ENCODE measurements at places on chromosomes 2 and 18.

- DNase-seq, result no peak
These were observed 1.2 kb upstream of the CYP20A1 start for GRCh38 chr2:203237346-203238238.

- no peak for DNase-seq
These were observed 86.9 kb upstream of the MAPK4 start for GRCh38 chr18:50472941-50473340.

DNA sequence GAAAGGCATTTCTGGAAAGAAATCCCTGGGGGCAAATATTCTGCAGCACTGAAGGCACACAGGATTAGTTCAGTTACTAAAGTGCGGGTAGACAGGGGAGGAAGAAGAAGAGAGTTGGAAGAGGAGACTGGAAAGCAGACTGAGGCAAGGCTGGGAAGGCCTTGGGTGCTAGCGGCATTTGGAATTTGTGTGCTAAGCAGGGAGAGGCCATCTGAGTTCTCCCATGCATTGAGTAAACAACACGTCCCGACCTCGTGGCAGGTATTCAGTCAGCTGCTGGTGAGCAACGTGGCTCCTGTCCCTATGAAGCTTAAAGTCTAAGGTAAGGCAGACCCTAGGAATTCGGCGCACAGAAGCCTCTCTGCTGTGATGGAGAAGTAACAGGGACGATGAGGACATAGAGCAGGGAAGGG, 30.7 kb downstream of the ATP8B1 start:
- DNase-seq, result no peak

DNA sequence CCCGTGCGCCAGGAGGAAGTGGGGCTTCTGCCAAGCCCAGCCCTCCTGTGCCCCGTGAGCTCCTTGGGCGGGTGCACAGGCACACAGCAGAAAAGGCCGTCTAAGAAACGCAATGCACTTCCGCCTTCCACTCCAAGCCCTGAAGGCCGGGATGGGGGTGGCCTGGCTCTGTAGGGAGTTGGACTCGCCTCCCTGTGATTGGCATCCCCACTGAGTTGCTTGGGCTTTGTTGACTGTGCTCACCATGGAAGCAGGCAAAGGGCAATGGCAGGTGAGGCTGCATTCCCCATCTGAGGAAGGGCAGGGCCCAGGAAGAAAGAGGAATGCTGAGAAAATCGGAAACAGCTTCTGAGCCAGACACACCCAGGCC, 66.8 kb downstream of the CRACDL start:
- no peak for DNase-seq

DNA sequence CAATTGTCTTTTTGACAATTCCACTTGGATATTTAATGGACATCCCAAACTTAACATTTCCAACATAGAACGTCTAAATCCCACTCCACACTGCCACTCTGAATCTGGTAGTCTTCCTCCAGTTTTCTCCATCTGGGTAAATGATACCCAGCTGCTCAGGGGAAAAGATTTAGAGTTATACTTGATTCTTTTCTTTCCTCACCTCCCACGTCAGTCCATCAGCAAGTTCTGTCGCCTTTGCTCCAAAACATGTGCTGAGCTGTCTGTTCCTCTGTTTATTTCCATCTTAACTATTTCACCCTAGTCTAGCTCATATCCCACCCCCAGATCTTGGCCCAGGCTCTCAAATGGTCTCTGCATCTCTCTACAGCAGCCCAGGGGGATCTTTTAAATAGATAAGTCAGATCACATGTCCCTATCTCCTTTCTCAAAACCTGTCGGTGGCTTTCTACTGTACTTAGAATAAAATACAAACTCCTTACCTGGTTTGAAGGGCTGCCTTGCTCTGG, 43.4 kb upstream of the GMCL1 start:
- no peak for DNase-seq

DNA sequence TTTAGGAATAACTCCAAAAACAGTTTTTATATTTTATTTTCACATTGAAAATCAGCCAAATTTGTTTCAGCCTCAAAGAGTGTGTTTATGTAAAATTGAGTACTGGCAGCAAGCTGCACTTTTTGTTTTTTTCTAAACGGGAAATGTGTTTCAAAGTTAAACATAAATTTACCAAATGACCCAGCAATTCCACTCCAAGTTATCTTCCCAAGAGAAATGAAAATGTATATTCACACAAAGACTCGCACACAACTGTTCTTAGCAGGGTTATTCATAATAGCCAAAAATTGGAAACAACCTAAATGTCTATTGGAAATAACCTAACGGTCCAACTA, 9.3 kb downstream of the ALPK2 start:
- no peak for DNase-seq

GRCh38 chr18:71242981-71243380, 954.1 kb downstream of the SOCS6 start:
- no peak for DNase-seq

DNA sequence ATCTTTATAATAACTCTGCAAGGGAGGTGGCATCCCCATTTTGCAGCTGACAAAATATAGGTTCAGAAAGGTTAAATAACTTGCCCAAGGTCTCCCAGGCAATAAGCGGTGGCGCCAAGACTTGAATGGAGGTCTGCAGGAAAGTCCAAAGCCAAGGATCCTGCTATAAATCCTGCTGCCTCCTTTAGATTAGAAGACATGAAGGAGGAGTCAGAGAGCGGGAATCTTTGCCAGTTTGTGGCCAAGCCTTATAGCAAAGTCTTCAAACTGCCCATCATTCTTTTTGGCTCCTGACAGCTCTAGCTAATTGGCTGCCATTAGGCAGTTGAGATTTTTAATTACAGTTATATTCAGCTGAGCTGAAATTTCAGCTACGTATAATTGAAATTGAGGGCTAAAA, 114.3 kb downstream of the C1D start:
- DNase-seq, result no peak

DNA sequence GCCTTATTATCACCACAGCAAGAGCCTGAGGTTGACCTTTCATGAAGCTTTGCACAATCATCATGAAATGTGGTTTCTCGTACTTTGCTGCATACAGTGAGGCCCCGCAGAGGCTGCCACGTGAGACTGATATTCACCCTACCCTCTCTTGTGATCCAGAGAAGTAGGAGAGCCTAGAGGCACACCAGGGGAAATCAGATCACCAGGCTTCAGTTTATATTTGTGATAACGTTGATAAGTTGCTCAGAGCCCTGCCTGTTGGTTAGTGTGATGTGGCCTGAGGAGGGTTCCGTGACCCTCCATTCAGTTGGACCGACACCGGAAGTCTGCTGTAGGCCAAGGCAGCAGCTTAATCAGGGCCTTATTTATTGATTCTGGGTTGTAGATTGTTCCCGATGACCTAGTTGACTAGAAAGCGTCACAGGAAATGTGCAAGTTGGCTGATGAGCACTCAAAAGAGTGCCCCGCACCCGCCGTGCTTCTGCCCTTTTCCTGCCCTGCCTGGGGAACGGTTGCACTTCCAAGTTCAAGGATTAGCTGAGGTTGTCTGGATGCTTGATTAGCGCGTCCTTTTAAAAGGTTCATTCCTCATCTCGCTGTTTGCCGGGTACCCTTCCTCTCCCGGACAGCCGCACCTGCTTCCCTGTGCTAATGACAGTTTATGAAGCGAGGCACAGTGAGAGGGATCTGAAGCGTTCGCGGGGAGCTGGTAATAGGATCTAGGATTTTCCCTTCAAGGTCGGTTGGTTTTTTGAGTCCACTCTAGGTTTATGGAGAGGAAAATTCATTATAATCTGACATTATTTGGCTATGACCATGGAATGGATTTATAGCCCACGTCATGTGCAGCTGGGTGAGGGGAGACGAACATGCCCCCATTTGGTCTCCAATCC, 146.4 kb downstream of the SH3RF3 start:
- no peak for DNase-seq

Data from substantia nigra (tissue), 51 donors.